A549 treated with CORT108297 at 1 μM for 4 hours (cell line): ENCODE measurements at places on chromosomes 11 and 22. TPM values are rescaled to one million over a fixed set of nuclear protein-coding genes. Genes with fewer than 3 reads are reported as not detected.

The PDGFD gene
- total RNA-seq = 7.0 to 9.0 TPM (median 8.3 TPM) in 5 replicates

The UBQLNL gene
- total RNA-seq = 0.04 TPM in 1 of 5 replicates, not detected in the others

The MFRP gene
- total RNA-seq = not detected in 5 replicates

The STT3A gene
- 95.0 to 108 TPM (median 101 TPM) in 5 replicates for total RNA-seq

The PRG3 gene
- total RNA-seq = not detected in 5 replicates
